ENCODE measurements at places on chromosomes 4 and X.

DNA sequence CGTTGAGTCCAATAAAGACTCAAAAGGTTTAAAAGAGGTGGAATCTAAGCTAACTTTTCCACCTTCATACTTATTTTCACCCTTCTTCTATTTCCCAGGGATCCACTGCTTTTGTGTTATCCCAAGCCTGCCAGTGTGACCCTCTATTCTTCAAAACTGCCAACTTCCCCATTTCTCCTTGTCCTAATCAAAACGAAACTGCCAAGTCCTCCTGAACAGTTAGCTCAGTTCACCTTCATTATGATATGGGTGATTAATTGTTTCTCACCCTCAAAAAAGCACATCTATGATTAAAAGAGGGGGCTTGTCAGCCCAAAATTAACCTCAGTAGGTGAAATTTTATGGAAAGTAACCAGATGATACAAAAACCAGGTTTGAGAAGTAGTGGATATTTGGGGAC, 108.4 kb downstream of the GUCY2F start:
- DNase-seq, result no peak

DNA sequence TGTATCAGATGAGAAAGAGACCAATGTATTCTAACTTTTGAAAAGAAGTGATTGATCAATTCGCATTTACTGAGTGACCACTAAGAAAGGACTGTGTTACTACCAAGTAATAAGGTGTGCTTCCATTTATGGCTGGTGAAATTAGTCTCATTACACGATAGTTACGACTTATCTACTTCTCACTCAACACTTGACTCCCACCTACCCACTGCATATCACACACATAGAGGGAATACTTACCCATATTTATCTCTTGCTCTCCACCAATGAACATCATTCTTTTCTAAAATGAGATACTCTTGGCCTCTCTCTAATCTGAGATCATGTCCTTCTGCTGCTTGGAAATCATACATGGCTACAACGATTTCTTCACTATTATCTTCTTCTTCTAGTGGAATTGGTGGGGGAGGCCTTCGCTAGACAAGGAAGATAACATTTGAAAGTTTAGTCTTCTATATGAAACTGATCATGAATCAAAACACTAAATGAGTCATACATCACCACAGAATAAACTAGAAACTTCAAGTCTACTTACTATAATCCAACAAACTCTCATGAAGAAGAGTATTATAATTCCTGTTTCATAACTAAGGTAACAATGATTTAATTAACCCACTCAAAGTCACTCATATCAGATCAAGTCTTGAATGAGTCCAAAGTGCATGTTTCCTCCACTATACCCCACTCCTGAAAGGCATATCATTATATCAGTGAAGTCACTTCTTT, 33.7 kb upstream of the TXK start:
- no peak for DNase-seq

GRCh38 chrX:23822841-23823240, 39.9 kb downstream of the SAT1 start:
- no peak for DNase-seq

- no peak for DNase-seq
These were observed 105.5 kb downstream of the TMEM164 start for GRCh38 chrX:110108381-110108821.

- no peak for DNase-seq
These were observed 54.2 kb downstream of the RHOXF2B start for GRCh38 chrX:120023259-120023658.

GRCh38 chr4:147737623-147738022, 5.7 kb downstream of the ARHGAP10 start:
- no peak for DNase-seq

- DNase-seq, result no peak
These were observed 56.3 kb upstream of the LNX1 start for GRCh38 chr4:53647547-53647946.

DNA sequence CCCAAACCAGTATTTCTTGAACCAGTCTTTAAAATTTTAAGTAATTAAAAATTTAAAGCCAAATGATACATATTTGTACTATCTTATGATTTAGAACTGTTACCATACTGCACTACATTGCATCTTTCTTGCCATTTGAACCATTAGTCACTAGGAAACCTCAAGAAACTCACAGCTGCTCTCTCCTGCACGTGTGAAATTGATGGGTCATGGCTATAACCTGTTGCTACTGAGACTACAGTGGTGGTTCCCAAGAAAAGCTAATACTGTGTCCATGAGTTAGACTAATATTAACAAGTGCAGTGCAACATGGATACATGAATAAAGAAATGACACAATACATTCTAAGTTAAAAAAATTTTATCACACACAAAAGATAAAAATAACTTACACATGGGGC, 88.4 kb downstream of the PDE5A start:
- DNase-seq, result no peak

- DNase-seq, result no peak
These were observed 35.3 kb downstream of the ADRA2C start for GRCh38 chr4:3801521-3801920.

- DNase-seq, result no peak
These were observed 17.5 kb upstream of the UGDH start for GRCh38 chr4:39544580-39545315.

All from activated B cell treated with CpG ODN at 0.5 μM for 24 hours (primary cell).